ENCODE measurements at places on chromosomes 12 and 14. TPM values are rescaled to one million over a fixed set of nuclear protein-coding genes. Genes with fewer than 3 reads are reported as not detected.

The PACS2 gene
- polyA plus RNA-seq: 49.8 TPM

- DNase-seq: no peak
- no peak overlapping the region for H3K27ac ChIP-seq
- H3K4me1 ChIP-seq: no peaks in the 10 kb centered on the region
- no peak overlapping the region for H3K4me3 ChIP-seq
Measured at GRCh38 chr12:68100241-68100640, 59.3 kb downstream of the IFNG start.

- H3K36me3 ChIP-seq: no peaks in the 10 kb centered on the region
- H3K4me1 ChIP-seq: no peaks in the 10 kb centered on the region
- no peaks in the 10 kb centered on the region for H3K27me3 ChIP-seq
- H3K4me3 ChIP-seq: no peak overlapping the region
- no peak overlapping the region for H3K27ac ChIP-seq
Measured at GRCh38 chr12:131164096-131164872, 210.6 kb downstream of the ADGRD1 start.

The PLEKHG7 gene
- polyA plus RNA-seq: 0.58 TPM

- H3K4me3 ChIP-seq: no peak overlapping the region
- H3K27ac ChIP-seq: peak overlapping the region; percentile 1
- no peaks in the 10 kb centered on the region for H3K27me3 ChIP-seq
- no peaks in the 10 kb centered on the region for H3K36me3 ChIP-seq
Measured at GRCh38 chr14:52703225-52703624, 3.8 kb upstream of the PSMC6 start.

The SPTB gene
- 0.92 TPM for polyA plus RNA-seq

DNA sequence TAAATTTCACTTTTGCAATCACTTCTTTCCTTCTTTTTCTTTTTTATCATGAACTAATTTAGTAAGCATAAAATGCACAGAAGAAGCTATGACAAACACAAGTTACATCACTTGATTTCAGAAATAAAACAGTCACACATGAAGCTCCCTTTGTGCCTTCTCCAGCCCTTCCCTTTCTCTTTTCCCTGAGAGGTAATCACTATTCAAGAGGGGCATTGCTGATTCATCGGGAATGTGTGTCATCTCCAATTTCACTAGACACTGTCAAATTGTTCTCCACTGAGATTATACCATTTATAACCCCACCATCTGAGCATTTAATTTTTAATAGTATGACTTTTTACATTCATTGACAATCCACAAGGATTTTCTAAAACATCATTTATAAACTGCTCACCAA, 91.6 kb upstream of the PTPRQ start:
- DNase-seq: no peak
- no peak overlapping the region for H3K4me3 ChIP-seq

DNA sequence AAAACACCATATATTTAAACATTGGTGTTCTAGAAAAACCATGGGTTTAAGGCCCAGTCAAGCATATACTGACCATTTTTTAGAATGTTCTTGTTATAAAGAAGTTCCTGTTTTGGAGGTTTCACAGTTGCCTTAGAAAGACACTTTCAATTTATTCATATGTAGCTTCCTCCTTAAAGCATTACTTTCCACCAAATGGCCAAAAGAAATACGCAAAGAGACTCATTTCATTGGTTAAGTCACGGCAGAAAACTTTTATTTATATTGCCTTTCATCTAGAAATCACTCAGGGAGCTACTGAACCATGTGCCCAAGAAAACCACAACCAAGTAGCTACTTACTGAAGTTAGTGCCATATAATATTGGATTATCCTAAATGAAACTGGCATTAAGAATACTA, 40.0 kb downstream of the MYBPC1 start:
- no peaks in the 10 kb centered on the region for H3K27me3 ChIP-seq
- H3K4me3 ChIP-seq: no peak overlapping the region
- H3K4me1 ChIP-seq: no peaks in the 10 kb centered on the region
- no peak for DNase-seq
- no peaks in the 10 kb centered on the region for H3K36me3 ChIP-seq

DNA sequence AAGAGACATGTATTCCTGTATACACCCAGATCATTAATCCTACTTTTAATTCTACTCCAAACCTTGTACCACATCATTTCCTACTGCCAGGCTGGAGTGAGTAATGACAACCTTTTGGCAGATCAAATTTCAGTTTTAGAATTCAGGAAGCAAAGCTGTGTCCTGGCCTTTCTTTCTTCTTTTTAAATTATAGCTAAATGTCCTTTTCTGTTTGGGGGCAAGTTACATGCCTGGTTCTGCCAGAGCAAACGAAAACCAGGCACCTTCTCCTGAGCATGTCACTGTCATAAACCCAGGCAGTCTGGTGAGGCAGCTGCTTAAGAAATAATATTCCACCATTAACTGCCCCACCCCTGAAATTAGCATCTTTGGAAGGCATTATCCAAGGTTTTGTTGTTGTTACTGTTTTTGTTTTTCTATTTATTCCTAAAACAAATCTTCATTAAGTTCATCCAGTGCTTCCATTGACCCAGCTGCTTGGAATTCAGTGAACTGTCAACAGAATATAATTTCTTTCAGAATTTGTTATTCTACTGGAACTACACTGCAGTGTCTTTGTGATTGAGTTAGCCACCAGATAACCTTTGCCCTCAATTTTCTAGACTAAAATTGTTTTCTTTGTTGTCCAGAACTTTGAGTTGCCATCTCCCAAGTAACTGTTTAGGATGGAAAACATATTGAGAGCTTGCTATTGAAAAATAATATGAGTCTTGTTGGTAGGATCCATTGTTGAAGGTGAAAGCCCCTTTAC, 33.2 kb downstream of the SAMD4A start:
- no peak for DNase-seq
- no peak overlapping the region for H3K27ac ChIP-seq
- no peak overlapping the region for H3K4me3 ChIP-seq
- H3K4me1 ChIP-seq: peaks cover 17% of the 10 kb centered on the region
- no peaks in the 10 kb centered on the region for H3K36me3 ChIP-seq
- H3K27me3 ChIP-seq: no peaks in the 10 kb centered on the region

The DRAM1 gene
- 10.8 TPM for polyA plus RNA-seq

- no peak overlapping the region for H3K4me3 ChIP-seq
- H3K36me3 ChIP-seq: peaks cover 19% of the 10 kb centered on the region
- DNase-seq: no peak
- H3K27ac ChIP-seq: no peak overlapping the region
Measured at GRCh38 chr14:71648725-71649124, 283.5 kb upstream of the RGS6 start.

GRCh38 chr14:36438883-36439282, 81.1 kb downstream of the NKX2-1 start:
- no peak overlapping the region for H3K27ac ChIP-seq
- H3K36me3 ChIP-seq: no peaks in the 10 kb centered on the region
- H3K4me1 ChIP-seq: no peaks in the 10 kb centered on the region
- DNase-seq: no peak

DNA sequence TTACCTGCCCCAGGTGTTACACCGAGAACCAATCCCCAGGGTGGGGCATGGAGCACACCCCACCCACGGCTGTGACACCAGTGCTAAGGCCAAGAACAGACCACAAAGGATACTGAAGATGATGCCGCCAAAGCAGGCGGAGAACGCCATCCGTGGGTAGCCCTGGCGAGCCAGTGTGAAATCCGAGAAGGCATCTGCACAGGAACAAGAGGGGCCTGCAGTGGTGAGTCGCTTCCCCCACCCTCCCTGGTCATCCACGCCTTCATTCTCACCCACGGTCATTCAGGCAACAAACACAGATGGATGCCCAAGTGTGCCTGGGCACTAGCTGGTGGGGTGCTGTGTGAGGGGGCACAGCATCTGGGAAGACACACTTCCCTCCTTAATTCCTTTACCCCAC, 28.5 kb downstream of the SLC8B1 start:
- H3K27me3 ChIP-seq: no peaks in the 10 kb centered on the region
- peaks cover 90% of the 10 kb centered on the region for H3K36me3 ChIP-seq
- no peak overlapping the region for H3K27ac ChIP-seq
- H3K4me3 ChIP-seq: no peak overlapping the region
- H3K4me1 ChIP-seq: no peaks in the 10 kb centered on the region

GRCh38 chr14:77438596-77438995, 15.3 kb upstream of the NOXRED1 start:
- no peak overlapping the region for H3K27ac ChIP-seq
- peaks cover 97% of the 10 kb centered on the region for H3K36me3 ChIP-seq
- H3K4me1 ChIP-seq: no peaks in the 10 kb centered on the region

GRCh38 chr12:2194571-2194970, 141.8 kb downstream of the CACNA1C start:
- H3K27me3 ChIP-seq: no peaks in the 10 kb centered on the region
- no peak overlapping the region for H3K4me3 ChIP-seq
- no peaks in the 10 kb centered on the region for H3K36me3 ChIP-seq

The CLEC4C gene
- not detected for polyA plus RNA-seq

The ZNF891 gene
- 0.38 TPM for polyA plus RNA-seq

The ABCB9 gene
- polyA plus RNA-seq: 2.5 TPM

DNA sequence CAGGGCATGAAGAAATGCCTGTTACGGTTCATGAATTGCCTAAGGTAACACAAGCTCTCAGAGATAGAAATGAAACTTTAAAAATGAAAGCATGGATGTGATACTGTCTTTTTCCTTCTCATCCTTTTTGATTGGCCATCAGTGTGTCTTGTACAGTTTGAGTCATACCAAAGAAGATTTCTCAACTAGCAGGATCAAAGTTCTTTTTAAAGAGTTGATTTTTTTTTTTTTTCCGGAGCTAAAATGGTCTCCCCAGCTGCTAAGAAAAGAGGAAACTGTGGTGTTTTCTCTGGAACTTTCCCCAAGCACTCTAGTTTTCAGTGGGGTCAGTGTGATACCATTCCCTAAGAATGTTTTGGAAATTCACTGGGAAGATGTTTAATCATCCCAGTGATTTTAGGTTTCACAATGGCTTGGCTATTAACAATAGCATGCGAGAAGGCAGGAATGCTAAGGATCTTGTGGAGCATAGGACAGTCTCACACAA, 105.0 kb downstream of the ETNK1 start:
- peak; percentile 11 for DNase-seq
- H3K4me3 ChIP-seq: no peak overlapping the region
- H3K27ac ChIP-seq: peak overlapping the region; percentile 23

GRCh38 chr14:56358275-56358674, 221.3 kb upstream of the TMEM260 start:
- no peaks in the 10 kb centered on the region for H3K27me3 ChIP-seq
- H3K4me3 ChIP-seq: no peak overlapping the region
- no peak overlapping the region for H3K27ac ChIP-seq
- H3K4me1 ChIP-seq: peaks cover 11% of the 10 kb centered on the region
